Nucleus accumbens (tissue), 56 donors: ENCODE measurements at places on chromosomes 16 and 17.

GRCh38 chr16:65116818-65117430 lies 4.9 kb downstream of the CDH11 start:
- no peak for DNase-seq

- no peak for DNase-seq
Measured at GRCh38 chr16:56343661-56344517, 81.5 kb downstream of the AMFR start.

DNA sequence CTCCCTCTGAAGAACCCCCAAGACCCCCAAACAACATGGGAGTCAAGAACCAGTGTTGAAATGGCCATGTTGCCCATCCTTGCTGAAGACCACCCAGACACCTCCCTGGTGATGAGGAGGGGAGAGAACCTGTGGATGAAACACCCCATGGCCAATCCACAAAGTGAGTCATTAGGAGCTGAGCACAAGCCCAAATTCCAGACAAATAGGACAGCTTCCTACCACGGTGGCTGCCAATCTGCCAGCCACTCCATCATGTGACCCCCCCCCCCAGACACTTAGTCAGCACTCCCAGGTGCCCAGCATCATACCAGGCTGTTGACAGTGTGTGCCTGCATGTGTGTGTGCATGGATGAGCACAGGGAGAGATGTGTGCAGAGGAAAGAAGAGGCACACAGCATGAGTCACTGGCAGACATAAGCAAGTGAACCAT lies 26.4 kb upstream of the RPL38 start:
- DNase-seq, result no peak

DNA sequence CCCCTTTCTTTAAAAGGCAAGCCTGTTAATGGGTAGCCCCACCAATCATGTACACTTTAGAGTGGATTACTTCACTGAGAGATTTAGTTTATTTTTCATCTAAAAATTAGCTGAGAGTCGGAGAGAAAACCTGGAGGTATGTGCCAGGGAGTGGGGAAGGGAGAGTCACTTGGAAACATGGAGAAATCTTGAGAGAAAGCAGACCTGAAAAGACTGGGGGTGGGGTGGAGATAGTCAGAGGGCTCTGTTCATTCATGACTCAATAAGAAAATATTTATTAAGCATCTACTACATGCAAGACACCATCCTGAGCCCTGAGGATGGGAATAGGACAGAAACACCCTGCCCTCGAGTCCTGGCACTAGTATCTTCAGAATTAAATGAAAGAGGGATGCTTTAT lies 27.4 kb upstream of the RCVRN start:
- DNase-seq, result no peak

GRCh38 chr17:9956474-9957131 lies 51.5 kb upstream of the RCVRN start:
- DNase-seq, result no peak

- DNase-seq, result peak; percentile 32
Measured at GRCh38 chr16:24748242-24748641, 18.8 kb downstream of the TNRC6A start.

DNA sequence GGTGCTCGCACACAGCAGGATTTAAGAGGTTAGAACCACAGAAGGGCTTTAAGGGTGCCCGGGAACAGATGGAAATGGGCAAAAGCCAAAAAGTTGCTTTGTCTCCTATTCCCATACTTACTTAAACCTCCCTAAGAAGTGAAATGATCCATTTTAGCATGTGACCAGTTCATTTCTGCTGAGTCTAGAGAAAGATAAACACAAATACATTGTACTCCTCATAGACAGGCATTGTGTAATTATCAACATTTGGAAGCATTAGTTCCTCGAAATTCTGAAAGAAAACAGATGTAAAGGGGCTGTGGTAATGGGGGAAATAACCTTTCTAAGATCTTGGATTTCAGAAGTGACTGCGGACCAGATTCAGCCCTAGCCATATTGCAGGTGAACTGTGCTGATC lies 178.3 kb downstream of the CYB561 start:
- DNase-seq, result no peak

DNA sequence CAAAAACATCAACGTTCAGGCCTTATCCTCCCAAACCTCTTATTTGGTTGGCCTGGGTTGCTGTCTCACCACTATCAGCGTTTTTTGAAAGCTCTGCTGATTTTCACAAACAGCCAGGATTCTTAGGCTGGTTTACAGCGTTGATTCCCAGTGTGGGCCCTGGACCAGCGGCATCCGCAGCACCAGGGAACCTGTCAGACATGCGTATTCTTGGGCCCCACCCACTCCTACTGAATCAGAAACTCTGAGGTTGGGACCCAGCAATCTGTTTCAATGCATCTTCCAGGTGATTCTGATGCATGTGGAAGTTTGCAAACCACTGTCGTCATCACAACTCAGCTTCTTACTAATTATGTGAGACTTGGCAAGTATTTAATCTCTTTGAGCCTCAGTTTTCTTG lies 58.5 kb downstream of the RGS9 start:
- DNase-seq, result no peak

DNA sequence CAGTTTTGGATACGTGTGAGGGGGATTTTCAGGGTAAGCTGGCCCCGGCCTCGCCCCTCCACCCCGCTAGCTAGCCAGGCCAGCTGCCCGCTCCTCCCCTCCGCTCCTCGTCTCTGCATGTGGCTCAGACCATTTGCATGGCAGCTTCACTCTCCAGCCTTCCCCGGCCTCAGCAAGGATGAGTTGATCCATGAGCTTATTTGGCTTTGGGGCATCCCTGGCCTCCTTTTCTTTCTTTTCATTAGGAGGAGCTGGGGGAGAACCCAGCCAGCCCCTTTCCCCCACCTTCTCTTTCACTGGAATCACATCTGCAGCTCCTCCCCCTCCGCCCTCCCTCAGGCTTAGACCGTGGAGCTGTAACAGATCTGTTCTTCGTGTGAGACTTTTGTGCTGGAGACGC lies 30.7 kb downstream of the ELAC2 start:
- no peak for DNase-seq

GRCh38 chr17:46115699-46116098 lies 77.5 kb downstream of the KANSL1 start:
- no peak for DNase-seq
